Fibroblast of villous mesenchyme (primary cell): ENCODE measurements at places on chromosomes 1 and 21. TPM values are rescaled to one million over a fixed set of nuclear protein-coding genes. Genes with fewer than 3 reads are reported as not detected.

ST6GALNAC5 gene
- total RNA-seq = 114 and 155 TPM in 2 replicates

MMEL1 gene
- total RNA-seq = under 0.01 and 0.64 TPM in 2 replicates

S100A7 gene
- total RNA-seq = not detected in 2 replicates

CFAP107 gene
- not detected in 2 replicates for total RNA-seq

KRTAP19-7 gene
- not detected in 2 replicates for total RNA-seq

EFNA1 gene
- not detected in 2 replicates for total RNA-seq

DISP1 gene
- 3.5 and 4.2 TPM in 2 replicates for total RNA-seq

DISC1 gene
- total RNA-seq = 9.9 and 10.0 TPM in 2 replicates

TDRD10 gene
- total RNA-seq = not detected in 2 replicates

NEGR1 gene
- total RNA-seq = 7.1 and 13.8 TPM in 2 replicates

LMX1A gene
- total RNA-seq = not detected in 2 replicates

CFHR3 gene
- not detected in 2 replicates for total RNA-seq

SRGAP2B gene
- 23.8 and 44.9 TPM in 2 replicates for total RNA-seq

ARHGEF10L gene
- 16.8 and 18.7 TPM in 2 replicates for total RNA-seq

CD1E gene
- not detected in 2 replicates for total RNA-seq

OR2L2 gene
- total RNA-seq = under 0.01 TPM in 1 of 2 replicates, not detected in the other

ARHGAP30 gene
- total RNA-seq = under 0.01 TPM in 1 of 2 replicates, not detected in the other

COL11A1 gene
- 18.6 and 19.6 TPM in 2 replicates for total RNA-seq

RHCE gene
- total RNA-seq = under 0.01 TPM in 2 replicates

TMPRSS15 gene
- total RNA-seq = not detected in 2 replicates

PSRC1 gene
- 14.2 and 23.3 TPM in 2 replicates for total RNA-seq

IVL gene
- not detected in 2 replicates for total RNA-seq

GOLT1A gene
- total RNA-seq = not detected in 2 replicates

SPATA1 gene
- 0.43 and 0.97 TPM in 2 replicates for total RNA-seq

MAP7D1 gene
- total RNA-seq = 142 and 187 TPM in 2 replicates

KCNE2 gene
- not detected in 2 replicates for total RNA-seq

SH2D2A gene
- not detected in 2 replicates for total RNA-seq

MAP3K21 gene
- 0.32 and 1.3 TPM in 2 replicates for total RNA-seq

AMY1B gene
- not detected in 2 replicates for total RNA-seq

MARK1 gene
- 0.86 and 1.6 TPM in 2 replicates for total RNA-seq

SGIP1 gene
- 98.9 and 180 TPM in 2 replicates for total RNA-seq

FMO1 gene
- total RNA-seq = under 0.01 TPM in 2 replicates

LGR6 gene
- total RNA-seq = not detected in 2 replicates

OSCP1 gene
- total RNA-seq = 6.0 and 8.1 TPM in 2 replicates

C8A gene
- not detected in 2 replicates for total RNA-seq

KIF17 gene
- total RNA-seq = 0.64 and 2.2 TPM in 2 replicates

GPR3 gene
- 0.64 and 0.86 TPM in 2 replicates for total RNA-seq

ATP5PF gene
- total RNA-seq = 28.0 and 41.5 TPM in 2 replicates

NT5C1A gene
- not detected in 2 replicates for total RNA-seq

LCE3E gene
- not detected in 2 replicates for total RNA-seq

CATSPERE gene
- total RNA-seq = 0.64 and 1.7 TPM in 2 replicates

FCER1A gene
- total RNA-seq = not detected in 2 replicates

PIK3C2B gene
- total RNA-seq = 7.3 and 8.4 TPM in 2 replicates

FLVCR1 gene
- total RNA-seq = 9.0 and 15.1 TPM in 2 replicates

SLC9C2 gene
- not detected in 2 replicates for total RNA-seq
